K562 (cell line): ENCODE measurements at places on chromosomes 12 and 14. TPM values are rescaled to one million over a fixed set of nuclear protein-coding genes. Genes with fewer than 3 reads are reported as not detected.

DNA sequence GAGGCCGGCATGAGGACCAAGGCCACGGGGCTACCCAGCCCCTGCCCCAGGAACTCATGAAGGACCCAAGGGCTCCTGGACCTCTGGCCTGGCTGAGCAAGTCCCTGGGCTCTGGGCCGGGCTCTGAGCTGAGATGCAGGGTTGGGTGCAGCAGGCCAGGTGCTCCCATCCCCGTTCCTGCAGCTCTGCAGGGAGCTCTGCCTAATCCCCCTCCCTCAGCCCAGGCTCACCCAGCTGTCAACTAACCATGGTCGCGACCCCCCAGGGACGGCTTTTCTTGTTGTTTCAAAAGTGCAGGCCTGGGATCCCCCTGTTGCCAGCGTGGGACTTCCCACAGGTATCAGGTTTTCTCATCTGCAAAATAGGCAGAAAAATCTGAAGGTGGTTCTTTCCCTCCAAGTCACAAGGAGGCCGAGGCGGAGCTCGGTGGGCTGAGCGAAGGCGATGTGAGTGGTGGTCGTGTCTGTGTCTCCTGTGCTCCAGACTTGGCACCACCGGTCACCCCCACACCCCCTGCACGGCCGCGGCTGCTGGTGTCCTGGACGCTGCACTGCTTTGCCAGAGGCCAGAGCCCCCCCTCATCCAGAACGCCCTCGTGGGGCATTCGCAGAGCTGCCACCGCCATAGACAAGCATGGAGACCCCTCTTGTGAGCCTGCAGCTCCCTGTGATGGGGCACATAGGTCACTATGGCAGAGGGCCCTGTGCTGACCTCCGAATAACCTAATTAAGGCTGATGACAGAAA, 22.5 kb upstream of the GALNT9 start:
- H3K36me3 ChIP-seq = no peaks in the 10 kb centered on the region
- no peak for DNase-seq
- H3K27me3 ChIP-seq = peaks cover 76% of the 10 kb centered on the region
- H3K4me1 ChIP-seq = no peaks in the 10 kb centered on the region
- no peak overlapping the region for H3K27ac ChIP-seq

DNA sequence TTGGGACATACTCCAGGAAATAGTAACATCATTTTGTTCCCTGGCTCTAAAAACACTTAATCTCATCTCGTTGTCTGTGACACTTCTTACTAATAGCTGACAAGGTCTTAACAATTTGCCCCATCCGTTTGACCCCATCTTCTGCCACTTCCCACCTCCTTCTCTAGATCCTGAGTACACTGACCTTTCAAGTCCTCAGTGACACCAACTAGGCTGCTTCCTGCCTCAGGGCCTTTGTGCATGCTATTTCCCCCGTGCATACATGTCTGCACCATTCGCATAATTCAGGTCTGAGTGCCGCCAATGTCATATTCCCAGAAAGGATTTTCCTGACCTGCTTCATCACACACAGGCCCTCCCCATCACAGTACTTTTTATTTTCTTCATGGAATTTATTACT, 70.6 kb upstream of the CCND2 start:
- H3K4me3 ChIP-seq = no peak overlapping the region
- DNase-seq = no peak
- no peak overlapping the region for H3K27ac ChIP-seq
- H3K36me3 ChIP-seq = no peaks in the 10 kb centered on the region
- H3K4me1 ChIP-seq = no peaks in the 10 kb centered on the region

LRRIQ1 gene
- not detected in 2 replicates for total RNA-seq

SLC22A17 gene
- total RNA-seq = 0.18 TPM in 1 of 2 replicates, not detected in the other
